ENCODE measurements at places on chromosomes 3 and 15.
A peak's percentile ranks its signal among the peaks of the same experiment; 100 is the strongest.

GRCh38 chr15:100940767-100941379, 21.7 kb downstream of the LRRK1 start:
- DNase-seq = no peak

DNA sequence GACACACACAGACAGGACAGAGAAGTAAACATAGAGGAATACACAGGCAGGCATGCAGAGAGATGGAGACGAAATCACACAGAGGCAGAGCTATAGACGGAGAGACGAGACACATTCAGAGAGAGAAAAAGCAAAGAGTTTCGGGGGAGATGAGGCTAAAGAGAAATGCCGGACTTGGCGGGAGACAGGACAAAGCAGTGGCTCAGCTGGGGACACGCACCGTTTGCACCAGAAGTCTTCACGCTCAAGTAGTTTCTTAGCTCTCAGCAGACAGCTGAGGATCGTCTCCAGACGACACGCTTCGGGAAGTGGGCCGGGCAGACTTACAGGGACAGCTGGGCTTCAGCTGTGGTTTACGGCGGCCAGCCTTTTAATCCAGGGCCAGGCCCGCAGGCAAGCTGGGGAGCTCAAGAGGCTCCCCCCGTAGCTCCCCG, 56.2 kb upstream of the DLG1 start:
- no peak for DNase-seq

DNA sequence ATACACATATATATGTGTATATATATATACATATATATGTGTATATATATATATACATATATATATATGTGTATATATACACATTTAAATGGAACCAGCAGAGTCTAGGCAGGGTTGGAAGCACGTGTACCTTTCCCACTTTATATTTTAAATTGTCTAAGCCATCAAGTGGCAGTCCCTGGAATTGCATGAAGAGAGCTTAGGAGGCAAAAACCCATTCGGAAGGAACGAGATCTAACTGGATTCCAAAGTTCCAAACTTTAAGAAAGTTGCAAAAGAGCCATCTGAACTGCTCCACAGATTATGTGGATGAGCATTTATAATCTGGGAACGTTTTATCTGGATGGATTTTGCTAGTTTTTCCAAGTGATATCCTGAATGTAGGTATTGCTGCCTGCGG, 186.5 kb downstream of the FOXP1 start:
- DNase-seq = peak; percentile 31

- DNase-seq = no peak
Measured at GRCh38 chr15:90750186-90750585, 33.0 kb downstream of the BLM start.

DNA sequence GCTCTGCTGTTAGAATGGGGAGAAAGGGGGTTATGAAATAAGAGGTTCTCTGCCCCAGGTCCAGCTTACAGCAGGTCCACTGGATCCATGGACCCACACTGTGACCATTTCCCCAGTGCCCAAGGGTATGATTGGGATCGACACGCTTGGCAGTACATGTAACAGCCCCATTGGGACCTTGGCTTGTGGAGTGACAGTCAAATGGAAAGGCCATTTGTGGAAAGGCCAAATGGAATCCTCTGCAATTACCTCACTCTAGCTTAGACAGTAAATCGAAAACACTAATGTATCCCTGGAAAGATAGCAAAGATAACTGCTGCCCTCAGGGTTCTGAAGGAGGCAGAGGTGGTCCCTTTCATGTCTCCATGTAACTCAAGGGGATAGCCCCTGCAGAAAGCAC, 109.1 kb downstream of the MINAR1 start:
- DNase-seq = no peak

DNA sequence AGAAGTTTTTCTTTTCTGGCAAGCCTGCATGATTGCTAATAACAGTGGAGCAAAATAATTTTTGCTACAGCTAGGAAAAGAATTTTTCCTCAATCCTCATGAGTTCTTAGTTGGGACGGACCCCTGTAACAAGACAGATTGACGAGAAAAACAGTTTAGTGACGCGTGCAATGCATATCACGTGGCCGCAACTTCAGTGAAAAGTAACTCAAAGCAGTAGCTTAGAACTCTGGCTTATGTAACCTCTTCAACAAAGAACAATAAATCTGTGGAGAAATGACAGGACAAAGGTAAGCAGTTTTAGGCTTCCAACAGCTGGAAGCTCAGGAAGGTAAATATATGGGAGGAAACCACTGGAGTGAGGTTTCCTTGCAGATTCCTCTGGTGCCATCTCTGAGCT, 19.7 kb downstream of the FAM107A start:
- no peak for DNase-seq

GRCh38 chr3:7407107-7407506, 546.2 kb downstream of the GRM7 start:
- no peak for DNase-seq

- DNase-seq = no peak
Measured at GRCh38 chr3:24498391-24498790, 3.7 kb upstream of the THRB start.

DNA sequence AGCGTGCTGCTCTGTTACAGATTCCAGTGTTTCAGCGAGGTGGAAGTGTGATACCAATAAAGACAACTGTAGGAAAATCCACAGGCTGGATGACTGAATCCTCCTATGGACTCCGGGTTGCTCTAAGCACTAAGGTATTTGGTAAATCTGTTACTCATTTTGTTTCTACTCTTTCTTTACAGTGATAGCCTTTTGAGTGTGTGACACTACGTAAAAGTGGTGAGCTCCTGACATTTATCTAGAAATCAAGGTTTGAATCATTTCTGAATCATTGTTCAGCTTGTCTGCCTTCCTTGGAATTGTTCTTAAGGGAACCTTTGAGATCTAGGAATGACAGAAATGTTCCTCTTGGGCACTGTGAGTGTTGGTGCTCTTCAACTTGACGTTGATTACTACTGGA, 11.2 kb upstream of the CAPN3 start:
- DNase-seq = no peak

DNA sequence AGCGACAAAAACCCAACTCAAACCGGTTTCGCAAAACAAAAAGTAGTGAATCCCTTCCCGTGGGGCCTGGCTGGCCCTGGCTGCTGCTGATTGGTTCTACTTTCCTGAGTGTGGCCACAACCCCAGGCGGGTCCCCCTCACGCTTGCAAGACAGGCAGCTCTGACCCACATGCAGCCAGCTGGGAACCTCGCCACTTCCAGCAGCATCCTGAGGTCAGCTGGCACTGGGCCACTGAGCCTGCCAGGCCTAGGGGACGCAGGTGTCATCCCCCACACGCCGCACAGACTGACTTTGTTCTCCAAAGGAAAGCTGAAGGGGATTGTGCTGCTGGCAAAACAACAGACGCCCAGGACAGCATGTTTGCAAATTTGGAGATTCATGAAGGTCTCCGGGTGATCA, 111.1 kb downstream of the TPRA1 start:
- no peak for DNase-seq

DNA sequence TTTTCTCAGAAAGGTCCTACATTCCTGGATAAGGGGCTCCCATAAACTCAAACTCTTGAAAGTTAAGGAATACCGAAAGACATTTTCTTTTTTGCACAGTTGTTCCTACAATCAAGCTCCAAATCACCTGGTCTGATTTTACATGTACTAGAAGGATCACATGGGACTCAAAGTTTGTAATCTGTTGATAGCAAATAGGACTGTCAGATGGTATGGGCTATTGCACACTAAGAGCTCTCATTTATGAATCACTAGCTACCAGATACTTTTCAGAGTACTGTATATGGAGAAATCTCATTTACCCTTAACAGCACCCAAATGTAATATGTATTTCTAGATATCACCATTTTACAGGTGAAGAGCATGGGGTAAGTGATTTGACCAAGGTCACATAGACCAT, 49.5 kb upstream of the CMSS1 start:
- DNase-seq = no peak

DNA sequence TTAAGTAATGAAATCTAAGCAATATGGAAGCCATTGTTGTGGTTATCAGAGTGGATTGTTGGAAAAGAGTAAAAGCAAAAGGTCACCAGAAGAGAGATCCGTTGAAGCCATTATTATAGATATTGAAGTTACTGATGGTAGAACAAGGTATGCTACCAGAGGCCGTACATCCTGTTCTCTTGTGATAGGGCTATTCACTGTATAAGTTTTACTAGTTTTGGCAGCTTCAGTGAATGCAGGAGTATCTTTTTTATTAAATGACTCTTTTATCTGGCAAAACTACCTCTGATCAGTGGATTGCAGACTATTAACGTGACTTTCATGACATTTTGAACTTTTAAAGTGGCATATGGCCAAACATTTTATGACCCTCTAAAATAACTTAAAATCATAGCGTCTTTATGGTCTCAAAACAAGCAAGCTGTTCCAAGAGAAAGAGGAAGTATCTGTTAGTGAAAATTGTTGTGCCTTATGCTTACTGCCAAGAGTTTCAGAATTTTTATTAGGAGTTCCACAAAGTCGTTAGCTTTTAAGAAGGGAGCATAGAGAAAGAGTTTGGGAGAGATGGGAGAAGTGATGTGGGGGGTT, 102.9 kb downstream of the LRRC49 start:
- no peak for DNase-seq

GRCh38 chr3:50270422-50271224, 1.7 kb downstream of the SEMA3B start:
- no peak for DNase-seq

DNA sequence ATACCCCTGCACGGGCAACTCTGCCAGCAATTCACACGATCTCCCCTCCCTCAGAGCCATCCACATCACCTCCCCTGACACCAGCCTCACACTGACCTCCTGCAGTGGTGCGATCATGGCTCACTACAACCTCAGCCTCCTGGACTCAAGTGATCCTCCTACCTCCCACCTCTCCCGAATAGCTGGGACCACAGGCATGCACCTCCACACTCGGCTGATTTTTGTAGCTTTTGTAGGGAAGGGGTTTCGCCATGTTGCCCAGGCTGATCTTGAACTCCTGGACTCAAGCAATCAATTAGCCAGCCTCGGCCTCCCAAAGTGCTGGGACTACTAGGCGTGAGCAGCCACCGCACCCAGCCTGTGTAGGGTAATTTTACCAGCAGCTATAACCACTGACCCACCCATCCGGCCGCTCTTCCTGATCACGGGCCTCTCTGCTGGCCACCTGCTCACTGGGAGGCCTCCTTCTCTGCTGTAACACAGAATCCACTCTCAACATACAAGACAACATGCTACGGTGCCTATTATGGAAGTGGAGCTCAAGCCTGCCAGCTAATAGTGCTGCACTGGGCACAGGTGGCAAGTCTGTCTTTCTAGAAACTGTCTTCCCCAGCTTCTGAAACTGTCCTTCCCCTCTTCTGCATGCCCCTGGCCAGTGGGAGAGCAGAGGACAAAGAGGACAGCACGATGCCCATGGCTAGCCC, 4.6 kb downstream of the GP9 start:
- no peak for DNase-seq

DNA sequence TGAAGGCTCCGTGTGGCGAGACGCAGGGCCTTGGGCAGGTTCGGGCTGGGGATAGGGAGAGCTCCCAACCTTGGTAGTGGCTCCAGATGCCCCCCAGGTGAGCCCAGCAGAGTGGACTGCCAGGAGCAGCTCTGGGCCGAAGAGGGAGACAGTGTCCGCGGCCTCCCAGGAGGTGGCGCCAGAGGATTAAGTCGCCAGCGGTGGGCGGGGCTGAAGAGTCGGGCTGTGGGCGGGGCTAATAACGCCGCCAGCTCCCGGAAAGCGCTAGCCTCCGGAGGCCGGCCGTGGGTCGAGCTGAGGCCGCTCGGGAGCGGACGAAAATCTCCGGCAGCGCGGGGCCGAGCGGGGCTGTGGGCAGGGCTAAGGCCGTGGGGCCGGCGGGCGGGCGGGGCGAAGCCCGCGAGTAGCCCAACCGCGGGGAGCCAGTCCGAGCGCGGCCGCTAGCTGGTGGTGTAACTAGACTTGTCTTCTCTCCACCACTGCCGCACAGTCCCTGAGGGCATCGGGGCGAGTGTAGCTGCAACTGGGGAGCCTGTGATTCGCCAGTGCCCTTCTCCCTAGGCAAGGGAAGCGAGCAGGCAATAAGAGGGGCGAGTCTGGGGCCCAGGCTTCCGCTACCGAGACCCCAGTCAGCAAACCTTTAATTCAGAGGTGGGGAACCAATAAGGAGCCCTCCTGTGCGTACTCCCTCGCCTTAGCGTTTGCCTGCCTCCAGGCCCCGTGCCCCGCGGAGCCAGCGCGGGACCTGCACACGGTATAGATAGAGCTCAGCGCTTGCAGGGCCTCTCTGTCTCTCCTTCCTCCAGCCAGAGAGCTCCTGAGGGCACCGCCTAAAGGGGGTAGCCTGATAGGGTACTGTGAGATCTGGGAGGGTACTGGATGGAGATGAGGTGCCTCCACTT, 14.4 kb upstream of the BSN start:
- peak; percentile 90 for DNase-seq

DNA sequence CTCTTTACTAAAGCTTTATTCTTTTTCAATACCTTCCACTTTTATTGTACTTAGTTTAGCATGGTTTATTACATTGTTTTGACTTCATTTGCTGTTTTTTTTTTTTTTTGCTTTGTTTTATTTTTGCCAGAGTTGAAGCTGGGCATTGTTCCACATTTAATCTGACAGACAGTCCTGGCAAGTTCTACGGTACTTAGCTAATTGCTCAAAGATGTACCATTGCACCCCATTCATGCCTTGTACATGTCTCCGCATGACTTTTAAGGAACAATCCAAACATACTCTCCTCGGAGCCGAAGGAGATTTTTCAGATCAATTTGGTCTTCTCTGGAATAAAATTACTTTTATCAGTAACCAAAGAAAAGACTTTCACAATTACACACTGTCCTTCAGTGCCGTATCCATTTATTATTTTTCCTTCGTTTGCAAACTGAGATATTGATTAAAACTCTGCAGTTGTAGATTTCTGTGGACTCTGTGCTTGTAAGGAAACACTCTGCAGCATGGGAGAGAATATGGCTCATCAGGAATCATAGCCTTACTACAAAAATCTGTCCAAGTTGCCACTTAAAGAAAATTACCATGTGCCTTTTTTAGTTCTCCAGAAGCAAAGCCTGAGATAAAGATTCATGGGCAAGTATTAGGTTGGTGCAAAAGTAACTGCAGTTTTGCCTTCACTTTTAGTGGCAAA, 952.0 kb downstream of the AGBL1 start:
- no peak for DNase-seq

DNA sequence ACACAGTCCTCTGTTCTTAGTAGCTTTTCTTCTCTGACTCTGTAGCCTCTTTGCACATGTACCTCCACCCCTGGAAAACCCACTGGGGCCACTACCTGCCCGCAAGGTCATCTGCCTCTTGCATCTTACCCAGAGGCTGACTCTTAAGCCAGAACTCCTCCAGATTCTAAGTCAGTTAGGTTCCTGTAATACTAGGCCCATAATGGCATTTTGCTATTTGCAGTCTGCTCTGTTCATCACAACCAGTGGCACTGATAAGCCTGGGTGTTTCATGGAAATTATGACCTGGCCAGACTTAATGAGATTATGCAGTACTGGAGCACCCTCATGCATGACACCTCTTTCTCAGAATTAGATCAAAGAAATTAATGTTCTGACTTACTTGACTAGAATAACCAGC, 31.7 kb upstream of the ATG7 start:
- DNase-seq = no peak

- DNase-seq = no peak
Measured at GRCh38 chr3:155302891-155303290, 9.4 kb upstream of the STRIT1 start.

- no peak for DNase-seq
Measured at GRCh38 chr3:143750841-143751240, 97.4 kb downstream of the SLC9A9 start.

GRCh38 chr3:11672363-11672762, 28.6 kb upstream of the VGLL4 start:
- DNase-seq = no peak

GRCh38 chr3:195198426-195199346, 72.3 kb downstream of the XXYLT1 start:
- no peak for DNase-seq

- DNase-seq = no peak
Measured at GRCh38 chr3:152853196-152853595, 18.3 kb downstream of the P2RY1 start.

GRCh38 chr3:37603722-37604121, 258.0 kb upstream of the CTDSPL start:
- DNase-seq = no peak
